ENCODE measurements at places on chromosomes 1 and 21.

- no peak for DNase-seq
Measured at GRCh38 chr1:179953974-179954492, 577 bp upstream of the CEP350 start.

- peak; percentile 84 for DNase-seq
Measured at GRCh38 chr1:154955718-154956543, at the start of gene PBXIP1. Gene PBXIP1 (minus strand): TSS chr1:154956099. CDS start chr1:154953721, 2,378 bp downstream.

DNA sequence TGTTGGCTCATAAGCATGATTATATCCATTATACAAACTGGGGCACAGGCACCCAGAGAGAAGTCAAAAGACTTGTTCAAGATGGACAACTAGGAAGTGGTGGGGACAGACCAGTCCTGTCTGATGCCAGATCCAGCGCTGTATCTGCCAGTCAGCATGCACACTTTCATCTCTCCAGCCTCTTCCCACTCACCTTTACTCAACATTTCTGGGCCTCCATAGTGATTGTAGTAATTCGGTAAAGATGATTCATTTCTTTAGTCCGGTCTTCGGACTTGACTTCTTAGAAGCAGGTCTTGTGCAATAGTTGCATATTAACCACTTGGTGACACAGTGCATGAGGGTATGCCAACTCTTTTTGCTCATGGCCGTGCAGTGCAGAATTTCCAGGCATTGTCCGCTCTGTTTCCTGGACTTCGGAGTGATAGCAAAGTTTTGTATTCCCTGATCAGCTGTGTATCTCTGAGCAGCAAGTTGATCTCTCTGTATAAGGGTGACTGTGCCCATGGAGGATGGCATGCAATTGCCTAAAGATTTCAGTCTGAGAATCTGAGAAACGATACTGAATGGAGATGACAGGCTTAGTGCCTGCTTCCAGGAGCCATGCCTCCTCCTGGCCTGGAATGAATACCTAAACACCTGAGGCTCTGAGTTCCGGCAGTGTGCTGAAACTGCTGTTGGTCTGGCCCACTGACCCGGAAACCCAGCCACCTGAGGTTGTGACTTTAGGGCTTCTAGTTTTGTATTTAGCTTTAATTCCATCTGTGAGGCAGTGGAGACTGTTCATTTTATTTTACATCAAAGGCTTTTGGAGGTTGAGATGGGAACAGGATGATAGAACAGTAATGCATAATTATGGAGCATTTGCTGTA lies 39.0 kb downstream of the GALNT2 start:
- no peak for DNase-seq

DNA sequence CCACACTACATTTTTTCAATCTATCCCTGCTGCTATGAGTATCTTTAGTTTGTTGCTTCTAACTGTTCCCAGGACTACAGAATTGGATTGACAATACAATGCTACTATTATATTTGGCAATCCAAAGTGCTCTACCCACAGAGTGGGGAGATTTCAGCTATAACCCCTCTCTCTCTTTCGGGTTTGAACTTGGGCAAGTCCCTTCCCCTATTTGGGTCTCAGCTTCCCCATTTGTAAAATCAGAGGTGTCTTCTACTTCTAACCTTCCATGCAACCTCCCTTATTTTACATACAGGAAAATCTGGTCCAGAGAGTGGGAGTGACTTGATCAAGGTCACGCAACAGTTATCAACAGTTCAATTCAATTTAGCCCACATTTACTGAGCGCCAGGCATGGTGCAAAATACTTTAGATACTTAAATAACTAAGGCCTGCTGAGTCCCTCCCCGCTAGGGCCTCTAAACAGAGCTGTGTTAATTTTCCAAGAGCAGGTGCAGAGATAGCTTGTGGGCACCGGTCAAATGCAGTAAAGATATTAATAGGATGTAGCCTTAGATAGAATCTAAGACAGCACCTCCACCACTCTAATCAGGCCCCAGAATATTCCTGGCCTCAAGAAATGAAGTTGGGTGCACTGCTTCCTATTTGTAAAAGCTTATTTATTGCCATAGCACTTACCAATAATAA lies 9.4 kb upstream of the GPX7 start:
- no peak for DNase-seq

DNA sequence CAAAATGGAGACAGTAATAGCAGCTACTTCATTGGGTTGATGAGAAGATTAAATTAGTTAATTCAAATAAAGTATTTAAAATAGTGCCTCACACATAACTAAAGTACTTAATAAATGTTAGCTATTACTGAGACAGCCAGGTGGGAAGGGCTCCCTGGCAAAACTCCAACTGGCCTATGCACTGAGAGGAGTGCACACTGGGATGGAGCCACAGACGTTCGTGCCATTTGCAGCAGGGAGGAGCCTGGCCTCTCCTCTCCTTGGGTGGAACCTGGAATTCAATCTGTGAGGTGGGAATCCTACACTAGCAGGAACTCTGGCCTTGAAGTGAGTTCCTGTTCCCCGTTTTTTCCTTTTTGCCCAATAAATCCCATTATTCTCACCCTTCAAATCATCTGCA lies 28.1 kb downstream of the SLC5A9 start:
- DNase-seq, result no peak

DNA sequence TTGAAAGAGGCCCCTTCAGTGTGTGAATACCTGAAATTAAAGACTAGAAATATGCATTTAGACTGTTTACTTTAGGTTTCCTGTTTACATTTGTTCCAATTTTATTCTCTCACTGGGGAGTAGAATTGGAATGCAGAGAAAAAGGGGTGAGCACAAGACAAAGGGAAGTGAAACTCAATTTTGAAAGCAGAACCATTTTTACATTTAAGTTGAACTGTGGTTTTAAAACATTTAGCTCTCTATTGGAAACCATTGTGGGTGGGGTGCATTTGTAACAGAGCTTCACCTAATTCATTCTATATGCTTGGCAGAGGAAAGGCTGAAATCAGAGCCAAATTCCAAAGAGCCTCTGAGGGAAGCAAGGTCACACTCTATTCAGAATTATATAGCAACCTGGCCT lies 235.3 kb upstream of the C1orf105 start:
- DNase-seq, result no peak

DNA sequence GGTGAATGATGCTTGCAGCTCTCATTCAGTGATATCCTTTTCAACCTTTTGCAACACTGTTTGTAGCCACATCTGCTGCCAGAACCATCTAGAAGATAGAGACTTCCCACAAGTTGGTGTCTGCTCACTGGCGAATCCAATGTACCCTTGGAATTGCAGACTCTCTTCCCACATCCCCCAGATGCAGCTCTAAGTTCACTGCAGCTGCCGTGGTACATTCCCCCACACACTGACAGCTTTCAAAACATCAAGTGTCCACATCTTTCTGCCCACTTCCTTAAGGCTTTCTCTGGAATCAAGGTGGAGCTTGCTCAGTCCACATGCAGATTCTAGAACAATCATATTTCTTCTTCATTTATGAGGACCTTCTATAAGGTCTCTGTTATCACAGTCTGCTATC lies 99.2 kb downstream of the PLPPR4 start:
- no peak for DNase-seq

DNA sequence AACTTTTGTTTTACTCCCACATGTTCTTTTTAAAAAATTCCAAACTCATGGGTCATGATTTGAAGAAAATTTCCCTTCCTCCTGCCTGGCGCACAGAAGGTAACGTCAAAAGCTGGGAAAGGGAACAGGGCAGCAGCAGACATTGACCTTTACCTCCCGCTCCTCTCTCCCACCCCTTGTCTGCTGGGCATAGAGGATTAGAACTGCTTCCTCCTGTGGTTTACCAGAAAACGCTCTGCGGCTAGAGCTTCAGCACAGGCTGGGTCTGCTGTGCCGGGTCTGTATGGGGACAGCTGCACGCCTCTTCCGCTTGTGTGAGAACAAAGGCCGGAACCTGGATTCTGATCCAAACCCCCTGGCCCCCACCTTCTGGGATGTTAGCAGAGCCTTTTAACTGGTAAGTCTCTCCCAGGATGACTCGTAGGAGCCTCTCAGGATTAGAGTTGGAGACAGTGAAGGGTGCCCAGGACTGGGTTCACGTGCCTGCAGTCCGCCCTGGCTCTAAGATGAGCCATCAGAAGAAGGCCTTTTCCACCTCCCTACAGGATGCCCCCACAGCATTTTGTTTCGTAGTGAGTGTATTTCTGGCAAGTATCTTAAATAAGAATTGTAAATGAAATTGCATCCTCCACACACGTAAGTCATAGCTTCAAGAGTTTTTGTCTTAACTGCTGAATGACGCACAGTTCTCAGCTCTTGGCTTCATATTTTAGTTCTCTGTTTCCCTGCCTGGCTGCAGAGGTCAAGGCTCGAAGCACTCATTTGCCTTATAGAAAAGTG lies 5.2 kb downstream of the H6PD start:
- peak; percentile 72 for DNase-seq

DNA sequence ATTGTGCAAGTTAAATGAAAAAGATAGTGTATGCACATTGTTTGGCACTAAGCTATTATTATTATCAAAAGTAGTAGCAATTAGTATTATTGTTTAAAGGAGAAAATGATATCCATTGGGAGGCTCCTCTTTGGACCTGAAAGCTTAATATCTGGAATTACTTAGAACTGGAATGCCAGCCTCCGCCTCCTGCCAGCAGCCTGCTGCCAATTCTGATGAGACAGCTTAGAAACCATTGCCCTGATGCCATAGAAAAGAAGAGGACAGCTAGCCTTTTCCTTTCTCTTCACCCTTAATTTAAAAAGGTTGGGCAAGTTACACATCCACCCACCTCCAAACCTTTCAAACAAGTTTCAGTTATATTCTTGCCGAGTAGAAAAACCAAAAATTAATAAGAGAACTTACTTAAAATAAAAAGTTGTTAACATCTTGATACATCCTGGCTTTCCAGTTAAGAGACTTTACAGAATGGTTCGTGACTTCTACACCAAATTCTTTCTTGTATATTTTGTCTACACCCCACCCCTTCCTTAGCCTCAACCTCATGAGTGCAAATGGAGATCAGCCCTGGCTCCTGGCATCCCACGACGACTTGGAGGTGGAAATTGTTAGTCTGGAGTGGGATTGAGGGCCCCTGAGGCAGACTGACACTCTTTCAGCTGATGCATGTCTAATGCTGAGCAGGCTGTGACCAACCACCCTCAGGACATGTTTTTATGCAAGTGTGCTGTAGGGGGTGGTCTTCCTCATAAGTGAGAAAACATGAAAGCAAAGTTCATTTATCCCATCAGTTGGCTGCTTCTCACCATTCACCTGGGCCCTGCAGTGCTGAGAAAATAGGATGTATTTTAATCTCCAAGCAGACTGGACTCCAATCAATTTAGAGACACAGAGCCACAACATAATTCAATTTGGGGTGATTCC lies 120.6 kb downstream of the KCNJ15 start:
- DNase-seq, result no peak

- no peak for DNase-seq
Measured at GRCh38 chr1:22788254-22788661, 77.6 kb downstream of the EPHB2 start.

DNA sequence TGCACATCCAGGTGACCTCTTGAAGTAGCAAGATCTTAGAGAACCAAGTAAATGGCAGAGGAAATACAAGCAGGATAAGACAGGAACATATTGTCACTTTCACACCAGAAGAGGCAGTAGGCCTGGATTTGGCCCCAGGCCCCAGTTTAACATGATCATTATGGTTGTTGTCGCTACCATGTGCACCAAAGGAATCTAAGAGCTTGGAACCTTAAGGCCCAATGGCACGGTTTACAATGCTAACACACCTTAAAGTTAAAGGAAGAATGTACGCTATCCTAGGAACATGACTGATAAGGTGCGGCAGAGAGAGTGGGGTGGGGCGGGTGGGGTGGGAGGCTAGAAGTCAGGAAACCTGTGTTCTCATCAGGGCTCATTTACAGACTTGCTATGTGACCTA lies 147.5 kb downstream of the ROR1 start:
- DNase-seq, result no peak

DNA sequence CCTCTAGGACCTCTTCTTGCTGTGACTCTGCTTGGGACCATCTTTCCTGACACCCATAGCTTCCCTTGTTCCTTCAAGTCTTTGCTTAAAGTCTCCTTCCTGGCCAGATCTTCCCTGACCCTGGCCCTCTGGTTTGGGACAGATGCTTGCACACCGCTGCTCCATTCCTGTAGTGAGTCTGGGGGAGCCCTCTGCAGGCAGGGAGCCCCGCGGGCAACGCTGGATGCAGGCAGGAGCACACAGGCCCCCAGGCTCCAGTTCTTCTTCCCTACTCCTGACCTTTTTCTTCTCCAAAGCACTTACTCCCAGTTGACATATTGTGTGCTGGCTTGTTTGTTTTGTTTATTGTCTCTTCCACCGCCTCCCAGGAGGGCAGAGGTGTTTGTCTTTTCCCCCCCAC lies 413.4 kb downstream of the CAMTA1 start:
- DNase-seq, result no peak

DNA sequence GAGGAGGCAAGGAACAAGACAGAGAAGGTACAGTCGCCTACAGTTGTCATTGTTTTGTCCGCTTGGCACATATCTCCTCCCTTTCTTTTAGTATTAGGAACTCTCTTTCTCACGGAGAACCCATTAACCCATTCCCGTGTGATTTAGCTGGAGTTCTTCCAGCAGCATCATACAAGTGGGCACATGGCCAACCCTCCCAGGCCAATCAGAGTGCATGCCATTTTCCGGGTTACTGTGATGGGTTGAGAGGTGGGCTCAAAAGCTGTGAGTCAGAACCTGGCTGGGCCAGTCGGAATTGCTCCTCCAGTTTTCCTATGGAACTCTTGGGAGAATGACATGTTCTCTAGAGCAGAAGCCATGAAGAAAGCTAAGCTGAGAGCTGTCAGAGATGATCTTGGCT lies 83.1 kb upstream of the SOD1 start:
- no peak for DNase-seq

- no peak for DNase-seq
Measured at GRCh38 chr1:47479664-47480063, 41.8 kb downstream of the FOXD2 start.

DNA sequence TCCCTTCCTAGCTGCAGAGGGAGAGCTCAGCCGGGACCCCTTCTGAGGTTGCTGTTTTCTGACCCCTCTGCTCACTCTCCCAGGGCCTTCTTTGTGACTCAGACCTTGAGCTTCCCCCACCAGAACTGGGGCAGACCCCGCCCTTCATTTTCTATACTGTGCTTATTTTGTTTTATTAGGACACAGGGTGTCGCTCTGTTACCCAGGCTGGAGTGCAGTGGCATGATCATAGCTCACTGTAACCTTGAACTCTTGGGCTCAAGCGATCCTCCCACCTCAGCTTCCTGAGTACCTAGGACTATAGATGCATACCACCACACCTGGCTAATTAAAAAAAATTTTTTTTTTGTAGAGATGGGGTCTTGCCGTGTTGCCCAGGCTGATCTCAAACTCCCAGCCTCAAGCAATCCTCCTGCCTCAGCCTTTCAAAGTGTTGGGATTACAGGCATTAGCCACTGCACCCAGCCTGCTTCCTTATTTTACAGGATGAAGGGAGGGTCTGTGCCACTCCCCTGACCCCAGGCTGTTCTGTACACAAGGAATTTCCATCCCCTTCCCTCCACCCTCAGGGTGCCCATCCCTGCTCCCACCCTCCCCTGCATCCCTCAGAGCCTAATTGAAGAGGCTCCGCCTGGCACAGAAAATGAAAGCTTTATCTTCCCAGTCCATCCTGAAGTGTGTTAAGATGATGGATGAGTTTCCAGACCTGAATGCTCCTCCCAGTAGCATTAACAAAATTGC lies 195.2 kb upstream of the POU3F1 start:
- no peak for DNase-seq

Measured in GM12891 (cell line).